ENCODE measurements at places on chromosomes 3 and 15.

GRCh38 chr3:148008591-148008990, 599.4 kb downstream of the ZIC1 start:
- DNase-seq: no peak

DNA sequence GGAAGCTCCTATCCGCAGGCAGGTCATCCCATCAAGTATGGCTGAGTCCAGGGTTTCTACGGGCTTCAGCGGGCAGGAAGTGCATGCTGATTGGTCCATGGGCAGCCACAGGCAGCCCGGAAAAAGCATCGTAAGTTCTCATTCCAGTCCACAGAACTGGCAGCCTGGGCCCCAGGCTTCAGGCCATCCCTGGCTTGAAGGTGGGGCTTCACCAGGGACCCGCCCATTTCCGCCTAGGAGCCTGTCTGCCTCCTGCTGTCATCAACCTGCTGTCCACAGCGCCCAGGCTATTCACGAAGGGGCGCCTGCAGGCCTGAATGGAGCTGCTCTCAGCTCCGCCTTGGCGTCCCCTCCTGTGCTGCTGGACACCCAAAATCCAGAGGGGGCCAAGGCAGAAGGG, 13.9 kb downstream of the PCYT1A start:
- DNase-seq: no peak

DNA sequence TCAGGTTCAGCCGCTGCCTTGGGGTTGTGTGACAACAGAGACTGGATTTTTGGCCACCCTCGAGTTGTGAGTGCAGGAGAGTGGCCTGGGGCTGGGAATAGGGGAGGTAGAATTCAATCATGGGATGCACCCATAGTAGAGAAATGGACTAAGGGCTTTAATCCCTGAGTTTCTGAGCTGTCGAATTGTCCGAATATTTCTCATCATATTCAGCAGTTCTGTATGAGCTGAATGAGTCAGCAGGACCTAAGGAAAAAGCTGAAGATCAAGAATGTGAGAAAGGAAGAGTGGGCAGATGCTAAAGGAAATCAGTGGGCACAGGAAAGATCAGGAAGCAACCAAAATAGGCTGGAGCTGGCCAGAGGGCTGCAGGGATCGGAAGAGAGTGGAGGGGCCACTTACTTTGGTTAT, 44.4 kb upstream of the SACM1L start:
- DNase-seq: no peak

- DNase-seq: no peak
Measured at GRCh38 chr15:45117308-45118130, 3.4 kb downstream of the DUOXA2 start.

GRCh38 chr3:53140847-53141845, 10.9 kb upstream of the RFT1 start:
- DNase-seq: no peak

DNA sequence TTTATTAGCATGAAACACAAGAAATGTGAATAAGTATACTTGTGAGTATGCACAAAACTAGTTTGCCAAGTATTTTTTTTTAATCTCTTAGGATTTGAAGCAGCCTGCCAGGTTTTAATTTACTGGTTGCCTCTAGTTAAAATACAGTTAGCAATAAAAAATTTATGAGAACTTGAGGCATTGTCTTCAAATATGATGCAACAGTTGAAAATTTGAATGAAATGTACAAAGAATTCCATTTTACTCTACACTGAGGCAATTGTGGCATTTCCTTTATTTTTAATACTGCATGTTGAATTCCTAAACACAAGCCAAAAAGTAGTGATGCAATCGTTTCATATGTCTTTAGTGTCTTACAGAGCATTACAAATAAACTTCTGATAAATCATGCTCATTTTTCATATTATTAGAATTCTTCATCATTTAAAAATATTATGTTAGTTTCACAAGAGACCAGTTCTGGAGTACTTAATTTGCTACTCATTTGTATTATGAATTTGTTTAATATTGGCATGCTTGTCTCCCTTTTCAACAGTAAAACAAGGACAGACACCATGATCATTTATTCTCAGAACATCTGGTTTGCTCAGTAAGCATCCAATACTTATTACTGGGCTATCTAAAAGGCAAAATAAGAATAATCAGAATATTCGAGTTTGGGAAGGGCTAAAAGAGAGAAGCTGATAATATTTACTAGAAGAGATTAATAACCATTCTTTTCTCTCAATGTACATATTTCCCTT, 124.8 kb upstream of the PTX3 start:
- DNase-seq: no peak

DNA sequence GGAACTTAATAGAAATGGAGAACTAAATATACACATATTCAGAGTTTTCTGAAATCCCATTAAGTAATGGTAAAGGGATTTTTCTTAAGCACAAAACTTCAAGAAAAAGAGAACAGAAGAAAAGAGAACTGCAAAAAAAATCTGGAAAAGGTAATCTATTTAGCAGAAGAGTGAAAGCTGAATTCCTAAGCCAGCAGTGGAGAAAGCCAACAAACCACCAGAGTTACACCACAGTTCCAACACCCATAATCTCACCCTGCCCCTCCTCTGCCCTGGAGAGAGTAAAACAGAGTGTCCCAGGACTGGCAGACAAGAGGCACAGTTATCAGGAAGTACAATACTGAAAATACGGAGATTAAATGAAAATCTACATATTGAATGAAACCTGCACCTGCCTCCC, 29.4 kb downstream of the TP53BP1 start:
- no peak for DNase-seq

- no peak for DNase-seq
Measured at GRCh38 chr3:126956866-126957650, 25.9 kb upstream of the PLXNA1 start.

DNA sequence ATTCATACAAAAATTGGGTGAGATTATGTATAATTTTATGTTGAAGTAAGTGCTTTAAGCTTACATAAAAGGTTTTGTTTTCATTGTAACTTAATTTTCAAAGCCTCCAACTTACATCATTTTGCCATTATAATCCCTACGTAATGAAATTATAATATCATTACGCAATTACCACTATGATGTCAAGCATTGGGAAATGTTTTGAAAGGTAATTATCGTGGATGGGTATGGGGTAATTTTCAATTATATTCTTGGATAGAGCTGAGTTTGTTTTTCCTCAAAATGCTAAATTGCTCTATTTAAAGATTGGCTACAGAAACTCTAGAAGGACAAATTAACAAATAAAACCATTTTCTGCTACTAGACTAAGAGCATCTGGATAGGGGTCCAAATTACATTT, 80.2 kb upstream of the FAM3D start:
- DNase-seq: no peak

DNA sequence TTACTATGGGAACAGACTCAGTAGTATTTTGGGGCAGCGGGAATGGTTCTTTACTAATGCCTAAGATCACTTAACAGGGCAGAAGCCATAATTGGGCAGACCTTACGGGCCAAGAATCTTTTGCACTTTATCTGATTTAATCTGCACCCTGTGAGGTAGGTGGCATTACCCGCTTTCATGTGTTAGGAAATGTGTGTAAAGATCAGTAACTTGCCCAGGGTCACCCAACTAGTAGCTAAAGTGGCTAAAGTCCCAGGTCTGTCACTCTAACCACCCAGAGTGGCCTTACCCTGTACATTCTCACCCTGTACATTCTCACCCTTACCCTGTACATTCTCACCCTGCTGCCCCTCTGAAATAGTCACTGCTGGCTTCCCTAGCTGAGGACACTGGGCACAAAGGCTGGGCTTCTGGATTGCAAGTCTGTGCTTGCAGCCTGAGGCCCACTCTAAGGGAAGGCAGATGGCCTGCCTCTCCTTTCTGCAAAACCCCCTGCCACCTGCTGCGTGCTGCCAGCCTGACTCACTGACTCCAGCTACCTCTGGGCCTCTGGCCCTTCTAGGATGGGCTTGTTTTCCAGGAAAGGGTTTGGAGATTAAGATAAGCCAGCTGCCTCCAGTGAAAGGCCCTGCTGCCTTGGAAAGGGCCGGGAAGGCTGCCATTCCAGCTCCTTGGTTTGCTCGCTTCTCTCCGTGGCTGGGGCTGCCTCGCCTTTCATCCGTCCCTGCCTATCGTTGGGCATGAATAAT, 37.5 kb upstream of the MYZAP start:
- DNase-seq: no peak

GRCh38 chr3:88033079-88033478, 25.7 kb downstream of the CGGBP1 start:
- no peak for DNase-seq

DNA sequence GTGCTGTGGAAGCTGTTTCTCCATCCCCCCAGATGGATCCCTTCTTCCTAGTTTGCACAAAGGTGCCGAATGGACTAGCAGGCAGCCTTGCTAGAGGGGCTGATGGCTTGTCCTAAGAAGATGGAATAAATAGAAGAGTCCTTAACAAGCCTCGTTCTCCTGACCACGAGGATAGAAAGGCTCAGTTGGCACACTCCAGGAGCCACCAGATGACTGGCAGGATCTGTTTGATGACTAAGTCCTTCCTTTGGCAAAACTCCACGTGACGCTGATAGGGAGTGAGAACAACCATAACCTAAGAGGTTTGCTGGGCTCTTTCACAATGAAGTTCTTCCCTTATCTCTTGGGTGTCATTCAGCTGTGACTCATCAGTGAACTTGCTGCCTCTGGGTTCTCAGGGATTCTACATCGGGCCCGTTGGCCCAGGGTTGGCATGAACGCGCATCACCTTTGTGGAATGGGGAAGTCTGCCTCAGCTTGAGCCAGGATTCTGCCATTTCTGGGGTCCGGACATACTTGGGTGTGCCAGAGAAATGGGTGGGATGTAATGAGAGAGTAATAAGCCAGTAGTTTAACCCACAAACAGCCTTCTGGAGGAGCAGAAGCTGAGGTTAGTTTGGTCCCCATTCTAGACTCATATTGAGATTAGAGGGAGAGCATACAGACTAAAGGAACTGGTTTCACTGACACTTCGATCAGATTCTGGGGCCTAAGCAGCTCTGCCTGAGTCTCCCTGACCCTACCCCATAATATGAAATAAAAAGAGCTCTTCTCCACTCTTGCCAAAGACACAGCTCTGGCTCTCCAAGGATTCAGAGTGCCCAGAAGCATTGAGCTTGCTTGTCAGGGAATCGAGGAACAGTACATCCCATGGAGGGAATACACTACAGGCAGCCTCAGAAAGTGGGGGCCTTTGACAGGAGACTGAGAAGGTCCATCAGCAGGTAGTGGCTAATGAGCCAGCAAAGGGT, 2.0 kb upstream of the MELTF start:
- DNase-seq: no peak

DNA sequence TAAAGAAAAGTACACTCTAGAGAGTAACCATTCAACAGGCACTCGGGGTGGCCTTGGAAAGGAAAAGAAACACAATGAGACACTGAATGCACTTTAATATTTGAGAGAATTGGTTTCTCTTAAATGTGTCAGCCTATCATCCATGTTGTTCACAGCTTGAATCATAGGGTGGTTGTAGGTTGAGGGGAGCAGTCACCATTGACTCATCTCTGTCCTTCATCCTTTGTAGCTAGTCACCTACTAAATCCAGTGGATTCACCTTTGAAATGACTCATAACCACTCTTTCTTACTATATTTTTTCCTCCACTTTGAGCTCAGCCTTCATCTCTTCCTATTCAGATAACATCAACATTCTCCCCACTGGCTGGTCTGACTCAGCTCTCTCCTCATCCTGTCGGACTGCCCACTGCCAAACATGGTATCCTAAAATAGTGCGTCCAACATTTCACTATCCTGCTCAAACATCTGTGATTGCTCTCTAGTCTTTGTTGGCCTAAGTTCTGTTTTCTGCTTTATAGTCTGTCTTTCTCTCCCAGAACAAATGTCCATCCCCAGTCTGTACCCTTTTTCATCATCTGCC, 182.7 kb upstream of the GADL1 start:
- no peak for DNase-seq

- DNase-seq: no peak
Measured at GRCh38 chr15:55628369-55628730, 40.2 kb upstream of the PYGO1 start.

DNA sequence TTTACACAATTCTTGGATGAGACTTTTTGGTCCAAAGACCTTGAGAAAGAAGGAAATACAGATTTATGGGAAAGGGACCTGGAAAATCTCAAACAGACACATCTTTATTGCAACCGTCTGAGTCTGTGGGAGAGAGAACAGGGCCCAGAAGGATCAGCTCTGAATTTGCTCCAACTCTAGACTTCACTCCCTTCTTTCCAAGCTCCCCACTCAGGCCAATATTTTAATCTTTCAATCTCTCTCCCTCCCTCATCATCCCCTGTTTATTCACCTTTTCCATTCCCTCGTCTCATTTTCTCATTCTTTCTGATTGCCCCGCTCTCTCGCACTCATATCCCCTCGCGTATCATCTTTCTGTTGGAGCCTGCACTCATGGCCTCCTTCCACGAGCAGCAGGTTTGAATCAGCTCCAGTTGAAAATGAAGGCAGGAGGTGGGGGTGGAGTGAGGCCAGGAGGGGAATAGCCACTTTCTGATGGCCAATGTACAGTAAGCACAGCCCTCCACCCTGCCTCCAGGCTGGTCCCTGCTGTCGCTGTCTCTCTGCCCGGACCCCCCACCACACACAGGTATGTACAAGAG, 63.6 kb upstream of the BOC start:
- DNase-seq: no peak

- DNase-seq: no peak
Measured at GRCh38 chr3:12349895-12350811, 61.3 kb downstream of the PPARG start.

- DNase-seq: no peak
Measured at GRCh38 chr3:123163141-123163540, 38.6 kb upstream of the SEC22A start.

GRCh38 chr3:13081603-13082360, 8.6 kb upstream of the IQSEC1 start:
- DNase-seq: no peak

GRCh38 chr3:151203051-151203420, at the start of gene GPR171:
Gene GPR171, minus strand, starts transcription at chr3:151203216. Its CDS starts 3,830 bp downstream, at chr3:151199386.
- DNase-seq: peak; percentile 23

- no peak for DNase-seq
Measured at GRCh38 chr3:5756443-5756842, 568.9 kb downstream of the EDEM1 start.

DNA sequence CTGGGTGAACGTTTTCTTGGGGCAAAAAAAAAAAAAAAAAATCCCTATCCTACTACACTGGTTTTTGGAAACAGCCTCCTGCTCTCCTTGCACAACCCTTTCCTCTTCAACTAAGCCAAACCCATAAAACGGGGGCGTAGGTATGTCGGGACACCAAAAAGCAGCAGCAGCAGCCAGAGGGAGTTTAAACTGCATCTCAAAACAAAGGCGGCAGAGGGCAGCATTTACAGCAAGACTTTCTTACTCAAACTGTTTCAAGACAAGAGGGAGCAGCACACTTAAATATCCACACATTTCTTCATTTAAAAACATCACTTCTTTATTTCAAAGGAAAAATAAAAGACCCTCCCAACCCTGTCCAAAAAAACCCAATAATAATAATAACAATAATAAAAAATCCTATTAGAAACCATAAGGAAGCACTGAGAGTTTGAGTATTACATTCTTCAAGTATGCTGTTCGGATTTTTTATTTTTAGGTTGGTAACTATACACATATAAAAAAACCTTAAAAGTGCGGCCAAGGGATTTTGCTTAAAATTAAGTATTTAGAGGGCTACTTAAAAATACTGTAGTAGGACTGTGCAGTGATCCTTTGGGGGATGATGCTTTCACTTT, 43.9 kb upstream of the PLXND1 start:
- DNase-seq: no peak
